ENCODE measurements at places on chromosomes 5 and 9.

- DNase-seq = no peak
These were observed 100.0 kb upstream of the IFNK start for GRCh38 chr9:27423915-27424710.

DNA sequence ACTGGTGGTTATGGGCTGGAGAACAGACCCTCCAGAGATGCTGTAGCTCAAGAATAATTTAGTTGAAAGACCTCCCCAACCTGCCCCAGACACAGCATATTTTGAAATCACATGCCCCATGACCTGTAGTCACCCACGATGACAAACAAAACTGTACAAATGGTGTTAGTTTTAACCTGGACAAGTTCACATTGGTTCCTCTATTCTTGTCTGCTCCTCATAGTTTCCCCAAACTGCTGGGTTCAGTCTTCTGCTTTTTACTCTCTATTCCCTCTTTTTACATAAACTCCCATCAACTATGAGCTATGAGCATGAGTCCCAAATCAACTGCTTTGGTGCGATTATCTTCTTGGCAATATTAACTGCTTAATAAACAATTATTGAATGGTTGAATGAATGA, 365.3 kb upstream of the CLINT1 start:
- DNase-seq = no peak

DNA sequence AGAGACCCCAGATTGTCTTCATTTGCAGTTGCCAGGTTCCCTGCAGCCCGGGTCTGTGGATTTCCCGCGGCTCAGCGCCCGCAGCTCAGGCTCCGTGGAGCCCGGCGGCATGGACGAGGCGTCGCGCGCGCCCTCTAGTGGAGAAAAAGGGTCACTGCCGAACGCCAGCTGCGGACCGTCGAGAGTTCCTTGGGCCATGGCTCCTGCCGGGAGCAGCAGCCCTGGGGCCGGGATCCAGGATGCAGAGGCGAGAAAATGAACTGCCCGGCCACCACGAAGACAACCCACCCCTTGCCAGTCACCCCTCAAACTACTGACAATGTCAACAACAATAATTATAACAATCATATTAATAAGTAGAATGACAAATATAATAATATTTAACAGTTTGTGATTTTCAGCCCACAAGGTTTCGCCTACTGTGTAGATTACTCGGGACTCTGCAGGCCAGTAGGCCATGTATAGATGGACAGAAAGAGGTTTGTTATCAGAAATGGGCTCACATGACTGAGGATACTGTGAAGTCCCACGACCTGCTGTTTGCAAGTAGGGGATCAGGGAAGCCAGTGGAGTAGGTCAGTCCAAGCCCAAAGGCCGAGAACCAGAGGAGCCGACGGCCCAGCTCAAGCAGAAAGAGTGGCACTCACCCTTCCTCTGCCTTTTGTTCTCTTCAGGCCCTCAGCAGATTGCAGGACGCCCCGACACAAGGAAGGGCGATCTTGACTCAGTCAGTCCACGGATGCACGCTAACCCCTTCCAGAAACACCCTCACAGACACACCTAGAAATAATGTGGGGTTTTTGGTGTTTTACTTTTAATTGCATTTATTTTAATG, 43.1 kb downstream of the BOD1 start:
- no peak for DNase-seq

DNA sequence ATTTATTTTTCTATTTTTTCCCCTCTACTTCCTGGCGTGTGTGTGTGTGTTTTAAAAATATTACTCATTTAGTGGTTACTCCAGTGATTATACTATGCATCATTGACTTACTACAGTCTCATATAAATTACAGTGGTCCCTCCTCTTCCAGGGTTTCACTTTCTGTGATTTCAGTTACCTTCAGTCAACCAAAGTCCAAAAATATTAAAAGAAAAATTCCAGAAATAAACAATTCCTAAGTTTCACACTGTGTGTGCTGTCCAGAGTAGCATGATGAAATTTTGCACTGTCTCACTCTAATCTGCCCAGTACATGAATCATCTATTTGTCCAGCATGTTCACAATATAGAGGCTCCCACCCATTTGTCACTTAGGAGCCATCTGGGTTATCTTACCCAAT, 47.4 kb upstream of the CCDC112 start:
- DNase-seq = no peak

GRCh38 chr9:86009133-86009532, 68.2 kb downstream of the NAA35 start:
- DNase-seq = no peak

DNA sequence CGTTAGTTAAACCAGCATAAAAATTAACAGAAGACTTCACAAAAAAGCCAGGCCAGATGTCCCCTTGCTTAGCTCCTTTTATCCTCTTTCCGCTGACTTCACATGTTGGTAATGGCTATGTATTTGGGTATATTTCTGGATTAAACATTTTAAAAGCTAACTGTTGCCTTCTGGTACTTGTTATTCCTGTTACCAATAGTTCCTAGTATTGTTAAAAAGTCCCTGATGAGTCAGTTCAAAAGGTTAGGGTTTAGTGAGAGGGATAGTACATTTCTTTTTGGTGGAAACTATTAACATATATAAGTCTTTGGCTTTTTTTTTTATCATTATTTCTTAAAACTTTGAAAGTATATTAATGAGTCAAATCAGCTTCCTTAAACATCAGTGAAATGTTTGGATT, 103.2 kb upstream of the ELL2 start:
- no peak for DNase-seq

- DNase-seq = no peak
These were observed 18.8 kb downstream of the HBEGF start for GRCh38 chr5:140327589-140327988.

DNA sequence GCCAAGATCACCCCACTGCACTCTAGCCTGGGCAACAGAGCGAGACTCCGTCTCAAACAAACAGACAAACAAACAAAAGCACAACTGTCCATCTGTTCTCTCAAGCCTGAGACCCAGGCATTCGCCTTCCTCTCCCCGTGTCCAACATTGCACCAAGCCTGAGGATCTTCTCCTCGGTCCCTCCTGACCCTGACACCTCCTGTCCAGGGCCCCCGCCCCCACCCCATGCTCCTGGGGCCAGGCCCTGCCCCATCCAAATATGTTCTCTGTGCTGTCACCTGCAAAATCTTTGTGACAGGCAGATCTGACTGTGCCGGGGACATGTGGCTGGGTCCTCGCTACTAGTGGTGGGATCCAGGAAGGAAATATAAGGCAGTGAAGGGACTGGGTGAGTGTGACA, 33.4 kb upstream of the UNC5A start:
- DNase-seq = no peak

- no peak for DNase-seq
These were observed 67.7 kb upstream of the ATG10 start for GRCh38 chr5:81904166-81904565.

- no peak for DNase-seq
These were observed 1.7 kb downstream of the FOXD1 start for GRCh38 chr5:73446631-73447529.

DNA sequence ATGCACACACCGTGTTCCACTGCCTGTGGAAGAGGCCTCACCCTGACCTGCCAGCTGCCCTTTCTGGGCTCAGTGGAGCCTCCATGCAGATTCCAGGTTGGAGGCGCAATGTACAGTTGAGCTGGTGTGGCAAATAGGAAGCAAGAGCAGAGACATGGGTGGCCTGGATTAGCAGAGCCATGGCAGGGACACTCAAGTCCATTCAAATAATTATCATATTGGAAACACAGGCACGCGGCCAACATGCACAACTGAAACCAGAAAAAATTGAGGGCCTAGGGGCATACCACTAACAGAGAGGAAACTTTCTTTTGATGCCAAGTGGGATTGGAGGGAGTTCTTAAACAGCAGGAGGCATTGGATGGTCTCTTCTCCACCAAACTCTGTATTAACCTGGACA, 35.8 kb downstream of the OTULINL start:
- DNase-seq = no peak

DNA sequence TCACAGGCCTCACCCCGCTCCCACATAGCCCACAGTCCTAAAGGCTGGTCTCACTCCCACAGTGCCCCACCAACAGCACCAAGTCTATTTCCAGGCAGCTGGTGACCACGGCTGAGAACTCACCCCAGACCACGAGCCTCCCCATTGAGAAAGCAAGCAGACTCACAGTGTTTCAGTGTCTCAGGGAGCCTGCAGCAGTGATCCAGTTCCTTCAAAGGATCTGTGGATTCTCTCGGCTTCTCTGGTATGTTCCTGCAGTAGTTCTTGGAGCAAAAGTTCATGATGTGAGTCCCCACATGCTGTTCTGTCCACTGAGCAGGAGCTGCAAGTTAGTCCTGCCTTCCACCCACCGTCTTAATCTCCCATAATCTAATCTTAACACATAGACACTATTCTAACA, 185.3 kb upstream of the CDH6 start:
- DNase-seq = no peak

DNA sequence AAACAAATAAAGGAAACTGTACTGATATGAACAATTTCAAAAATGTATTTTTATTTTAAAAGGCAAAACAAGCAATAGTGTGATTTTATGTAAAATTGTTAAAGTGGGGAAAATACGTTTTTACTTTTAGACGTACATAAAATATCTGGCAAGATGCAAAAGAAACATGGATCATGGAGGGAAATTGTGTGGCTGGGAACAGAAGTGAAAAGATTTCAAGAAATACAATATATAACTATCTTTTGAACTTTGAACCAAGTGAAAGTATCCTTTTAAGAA, 1.5 kb upstream of the ZNF367 start:
- DNase-seq = no peak

DNA sequence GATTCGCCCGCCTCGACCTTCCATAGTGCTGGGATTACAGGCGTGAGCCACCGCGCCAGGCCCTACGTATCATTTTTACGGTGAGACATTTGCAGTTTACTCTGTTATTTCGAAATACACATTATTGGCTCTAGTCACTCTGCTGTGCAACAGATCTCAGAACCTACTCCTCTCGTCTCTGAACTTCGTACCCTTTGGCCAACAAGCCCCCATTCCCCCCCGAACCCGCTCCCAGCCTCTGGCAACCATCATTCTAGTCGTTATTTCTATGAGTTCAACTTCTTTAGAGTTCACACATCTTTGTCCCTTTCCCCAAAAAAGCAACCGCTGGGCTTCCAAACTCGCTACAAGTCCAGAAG, 735 bp downstream of the PTGR1 start:
- DNase-seq = no peak

- DNase-seq = peak; percentile 1
These were observed 693.6 kb downstream of the TLE1 start for GRCh38 chr9:80995759-80996158.

GRCh38 chr5:177103523-177104253, 17.0 kb downstream of the FGFR4 start:
- no peak for DNase-seq

DNA sequence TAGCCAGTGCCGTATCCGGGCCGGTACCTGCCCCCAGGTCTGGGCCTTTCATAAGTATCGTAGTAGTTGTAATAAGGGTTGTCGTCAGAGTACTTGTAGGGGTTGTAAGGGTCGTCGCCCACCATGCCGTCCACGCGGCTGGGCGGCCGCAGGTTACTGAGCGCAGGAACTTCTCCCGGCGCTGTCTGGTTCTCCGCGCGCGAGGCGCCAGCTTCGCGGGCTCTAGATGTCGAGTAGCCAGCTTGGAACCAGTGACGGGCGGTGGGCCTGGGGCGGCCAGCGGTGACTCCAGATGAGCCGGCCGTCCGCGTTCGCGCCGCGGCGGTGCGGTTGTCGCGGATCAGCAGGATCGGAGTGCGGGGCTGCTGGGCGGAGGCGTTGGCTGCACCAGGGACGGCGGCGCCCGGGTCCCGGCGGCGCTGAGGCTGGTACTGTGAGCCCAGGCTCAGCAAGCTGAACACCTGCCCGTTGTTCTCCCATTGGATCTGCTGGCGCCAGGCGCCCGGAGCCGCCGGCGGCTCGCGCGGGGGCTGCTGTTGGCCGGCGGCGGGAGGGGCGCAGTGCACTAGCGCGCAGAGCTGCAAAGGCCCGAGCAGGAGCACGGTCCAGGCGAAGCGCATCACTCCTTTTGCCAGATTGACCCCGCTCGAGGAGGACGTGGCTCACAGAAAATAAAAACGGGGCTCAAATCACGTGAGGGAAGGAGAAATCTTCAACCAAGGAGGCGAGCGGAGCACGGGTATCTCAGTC, 518 bp downstream of the LOX start:
- DNase-seq = no peak

- DNase-seq = no peak
These were observed 362.3 kb downstream of the MAT2B start for GRCh38 chr5:163867738-163868137.

DNA sequence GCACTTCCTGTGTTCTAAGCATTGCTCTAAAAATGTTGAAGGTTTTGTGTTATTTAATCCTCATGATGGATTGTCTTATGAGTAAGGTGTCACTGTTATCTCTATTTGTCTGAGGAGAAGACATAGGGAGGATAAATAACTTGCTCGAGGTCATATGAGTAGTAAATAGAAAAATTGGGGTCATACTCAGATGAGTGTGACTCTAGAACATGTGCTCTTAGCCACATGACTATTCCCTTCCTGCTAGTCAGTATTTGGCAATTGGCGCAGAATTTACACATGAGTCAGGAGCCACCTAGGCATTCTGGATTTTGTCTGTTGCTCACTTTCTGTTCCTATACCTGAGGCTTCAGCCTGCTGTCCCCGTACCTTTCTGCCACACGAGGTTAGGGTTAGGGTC, 234.6 kb upstream of the CD180 start:
- no peak for DNase-seq

GRCh38 chr9:33455945-33456344, 8.6 kb upstream of the AQP3 start:
- no peak for DNase-seq
